Right renal pelvis (tissue), 4 donors: ENCODE measurements at places on chromosomes 4 and X.

DNA sequence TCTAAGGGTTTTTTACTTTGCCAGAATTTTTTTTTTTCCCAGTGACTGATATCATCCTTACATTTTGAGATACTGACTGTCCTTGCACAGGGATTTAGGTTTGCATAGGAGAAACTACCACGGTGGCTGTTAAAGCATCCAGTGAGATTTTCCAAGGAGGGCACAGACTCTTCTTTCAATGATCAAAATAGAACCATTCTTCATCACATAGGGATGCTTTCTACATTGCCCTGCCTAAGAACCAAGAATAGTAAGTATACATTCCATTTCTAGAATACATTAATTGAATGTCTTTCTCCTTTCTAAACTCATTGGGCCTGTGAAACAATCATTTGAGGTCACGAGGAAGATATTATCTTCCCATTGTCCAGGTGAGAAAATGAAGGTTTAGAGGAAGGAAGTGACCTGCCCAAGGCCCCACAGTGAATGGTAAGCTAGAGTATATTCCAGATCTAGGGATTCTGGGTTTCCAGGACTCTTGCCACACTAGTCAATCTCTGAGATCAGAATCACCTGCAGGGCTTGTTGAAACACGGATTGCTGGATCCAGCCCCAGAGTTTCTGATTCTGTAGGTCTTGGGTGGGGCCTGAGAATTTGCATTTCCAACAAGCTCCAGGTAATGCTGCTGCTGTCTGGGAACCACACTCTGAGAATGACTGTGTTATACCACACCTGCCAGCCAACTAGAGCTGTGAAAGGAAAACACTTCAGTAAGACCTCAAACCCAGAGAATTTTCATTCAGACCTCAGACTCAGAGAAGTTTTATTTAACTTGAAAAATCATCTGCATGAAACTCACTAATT is 17.7 kb upstream of the TMEM154 start:
- no peak for DNase-seq

- DNase-seq: no peak
These were observed 30.6 kb downstream of the BBS12 start for GRCh38 chr4:122762966-122763716.

DNA sequence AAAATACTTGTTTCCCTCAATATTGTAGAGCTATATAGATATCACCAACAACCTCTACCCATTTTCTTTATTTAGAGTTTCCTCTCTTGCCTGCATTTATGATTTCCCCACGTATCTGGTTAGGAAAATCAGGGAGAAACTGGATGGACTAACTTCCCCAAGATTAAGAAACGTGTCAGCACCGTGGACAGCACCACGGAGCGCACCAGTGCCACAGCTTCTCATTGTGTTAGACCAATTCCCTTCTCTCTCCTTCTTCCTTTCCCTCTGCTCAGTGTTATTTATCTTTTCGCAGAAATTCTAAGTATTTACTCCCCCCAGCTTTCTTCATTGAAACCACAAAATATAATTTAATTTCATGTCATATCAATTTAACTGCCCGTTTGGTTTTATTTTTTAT is 568.6 kb upstream of the BOD1L1 start:
- DNase-seq: no peak

DNA sequence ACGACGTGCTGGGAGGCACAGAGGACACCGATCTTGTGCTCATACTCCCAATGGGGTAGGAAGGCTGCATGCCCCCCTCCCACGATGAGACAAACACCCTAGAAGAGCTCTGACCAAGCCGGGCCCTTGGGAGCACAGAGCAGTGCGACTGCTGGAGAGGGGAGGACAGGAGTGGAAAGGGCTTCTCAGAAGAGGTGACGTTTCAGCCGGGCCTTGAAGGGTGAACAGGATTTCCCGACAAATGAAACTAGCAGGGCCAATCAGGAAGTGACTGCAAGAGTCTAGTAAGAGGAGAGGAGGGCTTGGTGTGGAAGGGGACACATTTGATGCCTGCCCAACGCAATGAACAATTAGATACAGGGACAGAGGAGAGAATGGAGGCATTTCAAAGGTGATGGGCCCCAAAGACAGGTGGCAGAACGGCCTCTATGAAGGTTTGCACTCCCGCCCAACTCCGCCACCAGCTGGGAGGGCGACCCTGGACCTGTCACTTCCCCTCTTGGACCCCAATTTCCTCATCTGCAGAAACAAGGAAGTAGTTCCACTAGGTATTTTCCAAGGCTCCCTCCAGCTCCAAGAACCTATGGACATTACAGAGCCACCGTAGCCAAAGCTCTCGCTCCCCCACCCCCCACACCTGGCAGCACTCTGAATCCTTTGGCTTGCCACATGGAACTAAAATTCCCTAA is 3.9 kb downstream of the HCFC1 start:
- no peak for DNase-seq

DNA sequence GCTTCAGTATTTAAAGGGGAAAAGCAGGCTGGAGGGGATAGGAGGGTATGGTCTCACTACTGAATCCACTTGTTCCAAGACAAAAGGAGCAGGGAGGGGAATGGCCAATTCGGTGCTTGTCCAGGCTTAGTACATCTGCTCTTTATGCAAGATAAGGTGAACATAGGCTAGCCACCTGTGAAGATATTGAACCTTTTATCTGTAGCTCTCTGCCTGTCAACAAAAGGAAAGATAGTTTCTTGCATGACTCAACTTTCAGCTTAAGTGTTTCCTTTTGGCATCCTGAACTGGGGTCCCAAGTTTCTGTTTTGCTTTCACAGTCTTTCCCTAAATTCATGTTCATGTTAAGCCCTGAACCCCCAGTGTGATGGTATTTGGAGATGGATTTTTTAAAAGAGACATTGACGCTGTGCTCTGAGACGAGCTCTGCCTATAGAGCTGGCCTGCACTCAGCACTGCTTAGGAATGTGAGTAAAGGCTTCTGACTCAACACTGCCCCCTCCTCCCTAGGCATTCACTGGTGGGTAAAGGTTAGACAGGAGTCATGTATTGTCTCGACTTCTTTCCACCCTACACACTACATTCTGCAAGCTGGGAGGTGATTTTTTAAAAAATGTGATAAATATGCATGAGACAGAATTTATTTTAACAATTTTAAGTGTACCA is 28.2 kb downstream of the FAM149A start:
- no peak for DNase-seq

DNA sequence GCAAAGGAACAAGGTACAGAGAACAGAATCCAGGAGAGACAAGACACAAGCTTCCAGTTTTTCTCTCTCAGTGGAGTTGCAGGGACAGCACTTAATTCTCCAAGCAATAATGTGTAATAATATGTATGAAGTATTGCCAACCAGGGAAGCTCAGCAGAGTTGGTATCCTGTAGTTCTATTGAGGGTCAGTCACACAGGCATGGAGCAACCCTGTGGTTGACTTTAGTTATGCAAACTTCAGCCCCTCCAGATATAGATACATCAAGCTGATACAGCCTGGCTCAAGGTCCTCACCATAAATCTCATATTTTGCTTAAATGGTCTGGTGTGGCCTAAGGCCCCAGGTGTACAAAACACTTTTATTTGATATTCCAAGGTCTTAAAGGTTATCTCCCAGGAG is 248.6 kb upstream of the EPHA5 start:
- DNase-seq: no peak

GRCh38 chrX:37867536-37868153 is 20.3 kb upstream of the DYNLT3 start:
- no peak for DNase-seq

DNA sequence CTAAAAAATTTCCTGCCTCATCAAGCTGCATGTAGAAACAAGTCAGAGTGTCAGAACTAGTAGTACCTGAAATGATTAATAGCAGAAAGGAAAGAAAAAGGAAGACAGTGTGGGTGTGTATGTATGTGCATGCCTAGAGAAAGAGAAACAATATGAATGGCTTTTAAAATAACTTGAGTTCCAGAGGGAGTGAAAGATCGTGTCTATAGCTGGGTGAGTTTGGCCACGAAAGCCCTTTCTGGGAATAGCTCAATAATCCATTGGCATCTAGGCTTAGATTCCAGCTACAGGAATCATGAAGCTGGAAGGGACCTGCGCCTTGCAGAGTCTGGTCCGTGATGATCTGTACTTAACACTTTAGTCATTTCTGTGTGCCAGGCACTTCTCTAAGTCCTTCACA is 195.6 kb downstream of the RAPGEF2 start:
- DNase-seq: no peak

DNA sequence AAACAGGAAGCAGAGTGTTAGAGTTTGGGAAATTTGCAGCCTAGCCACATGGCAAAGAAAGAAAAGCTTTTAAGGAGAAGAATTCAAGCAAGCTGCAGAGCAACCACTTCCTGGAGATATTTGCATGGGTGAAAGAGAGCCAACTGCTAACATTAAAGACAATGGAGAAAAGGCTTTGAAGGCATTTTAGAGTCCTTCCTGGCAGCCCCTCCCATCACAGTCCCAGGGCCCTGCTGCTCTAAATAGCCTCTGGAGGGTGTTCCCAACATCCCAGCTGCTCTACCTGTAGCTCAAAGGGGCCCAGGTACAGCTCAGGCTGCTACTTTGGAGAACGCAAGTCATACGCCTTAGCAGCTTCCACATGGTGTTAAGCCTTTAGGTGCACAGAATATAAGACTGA is 235.9 kb upstream of the FMR1 start:
- DNase-seq: no peak

- no peak for DNase-seq
These were observed 29.5 kb downstream of the ASMTL start for GRCh38 chrX:1423215-1423614.

DNA sequence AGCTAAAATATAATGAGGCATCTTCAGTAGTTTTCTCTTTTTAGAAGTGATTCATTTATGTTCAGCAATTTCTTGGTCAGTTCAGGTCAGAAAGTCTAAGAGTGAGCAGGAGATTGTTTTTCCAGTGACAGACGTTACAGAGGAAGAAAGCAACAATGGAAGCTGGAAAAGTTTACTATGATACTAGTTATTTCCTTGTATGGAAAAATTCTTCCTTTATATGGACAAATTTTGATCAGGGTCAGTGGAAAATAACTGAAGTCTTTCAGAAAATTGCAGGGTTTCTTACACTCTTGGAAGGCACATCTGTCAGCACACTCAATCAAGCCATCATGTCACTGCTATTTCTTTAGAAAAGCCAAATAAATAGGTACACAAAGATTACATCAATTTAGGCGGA is 1120.7 kb downstream of the FAT4 start:
- no peak for DNase-seq
